ENCODE measurements at places on chromosomes 12 and 14. TPM values are rescaled to one million over a fixed set of nuclear protein-coding genes. Genes with fewer than 3 reads are reported as not detected.

Gene TAS2R42
- total RNA-seq = not detected

Gene SLC39A5
- 950 TPM for total RNA-seq

Gene CDK17
- total RNA-seq = 49.6 TPM

GRCh38 chr12:21852251-21852650 is 77.7 kb upstream of the KCNJ8 start:
- no peaks in the 10 kb centered on the region for H3K27me3 ChIP-seq
- no peaks in the 10 kb centered on the region for H3K36me3 ChIP-seq
- H3K27ac ChIP-seq = no peak overlapping the region
- DNase-seq = no peak

DNA sequence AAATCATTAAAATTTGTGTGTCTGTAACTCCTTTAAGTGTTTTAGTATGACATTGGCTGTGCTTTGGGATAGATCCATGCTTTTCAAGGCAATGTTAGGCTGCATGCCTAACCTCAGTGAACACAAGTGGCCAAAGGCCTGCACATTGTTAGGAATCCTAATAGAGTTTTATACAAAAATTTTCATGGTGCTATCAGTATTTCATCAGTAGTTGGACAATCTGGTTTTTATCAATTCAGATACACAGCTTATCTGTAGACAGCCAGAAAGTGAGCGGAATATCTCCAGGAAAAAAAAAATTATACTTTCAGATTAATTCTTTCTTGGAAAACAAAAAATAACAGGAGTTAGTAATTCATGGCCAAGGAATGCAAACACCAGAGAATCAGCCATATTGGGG is 324.0 kb upstream of the PDE3A start:
- no peaks in the 10 kb centered on the region for H3K27me3 ChIP-seq
- no peak for DNase-seq
- no peaks in the 10 kb centered on the region for H3K36me3 ChIP-seq
- no peaks in the 10 kb centered on the region for H3K4me1 ChIP-seq
- no peak overlapping the region for H3K4me3 ChIP-seq

DNA sequence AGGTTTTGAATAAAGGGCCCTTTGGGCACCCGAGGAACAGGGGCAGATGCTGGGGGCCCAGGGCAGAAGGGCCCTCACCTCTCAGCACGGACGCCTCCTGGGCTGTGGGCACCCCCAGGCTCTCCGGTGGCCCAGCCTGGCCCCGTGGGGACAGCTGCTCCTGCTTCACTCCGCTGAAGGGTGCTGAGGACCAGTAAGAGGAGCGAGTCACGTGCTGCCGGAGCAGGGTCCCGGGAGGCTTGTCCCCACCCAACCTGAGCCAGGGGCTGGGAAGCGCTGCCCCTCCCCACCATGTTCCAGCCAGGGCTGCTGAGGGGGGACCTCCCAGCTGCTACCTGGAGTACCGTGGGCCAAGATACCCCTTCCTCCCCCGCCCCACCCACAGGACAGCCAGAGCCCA is 59.5 kb downstream of the RFLNA start:
- H3K27me3 ChIP-seq = no peaks in the 10 kb centered on the region
- H3K4me3 ChIP-seq = no peak overlapping the region
- H3K4me1 ChIP-seq = peaks cover 3% of the 10 kb centered on the region
- no peak overlapping the region for H3K27ac ChIP-seq
- no peak for DNase-seq
- no peaks in the 10 kb centered on the region for H3K36me3 ChIP-seq

DNA sequence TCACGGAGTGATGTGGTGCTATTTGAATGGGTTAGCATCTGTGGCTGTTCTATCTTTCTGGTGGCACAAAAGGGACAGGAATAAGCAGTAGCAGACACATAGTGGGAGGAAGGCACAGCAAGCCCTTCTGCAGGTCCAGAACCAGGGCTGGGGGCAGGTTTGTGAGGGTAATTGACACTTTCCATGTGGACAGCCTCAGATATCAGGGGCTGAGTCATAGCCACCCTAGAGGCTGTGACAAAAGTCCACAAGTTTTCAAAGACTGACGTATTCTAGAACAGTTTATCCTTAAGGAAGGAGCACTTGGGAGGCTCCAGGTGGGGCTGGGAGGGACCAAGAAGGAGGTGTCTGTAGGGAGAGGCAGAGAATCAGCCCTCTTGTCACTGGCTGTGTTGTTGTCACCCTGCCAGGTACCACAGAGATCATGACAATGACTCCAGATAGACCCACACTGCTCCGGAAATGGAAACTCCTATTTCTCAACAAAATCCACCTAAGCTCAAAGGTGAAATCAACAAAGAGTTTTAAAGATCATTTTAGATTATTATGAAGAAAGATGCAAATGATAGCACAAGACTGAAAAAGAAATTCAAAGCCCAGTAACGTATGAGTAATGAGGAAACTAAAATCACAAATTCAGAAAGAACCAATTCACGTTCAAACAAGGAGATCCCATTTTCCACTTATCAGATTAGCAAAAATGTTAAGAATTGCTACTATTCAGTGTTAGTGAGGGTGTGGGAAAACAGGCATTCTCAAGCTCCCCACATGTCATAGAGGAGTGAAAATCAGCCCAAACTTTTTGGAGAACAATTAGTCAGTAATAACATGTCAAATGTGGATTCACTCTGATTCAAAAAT is 48.3 kb downstream of the NFKBIA start:
- H3K36me3 ChIP-seq = no peaks in the 10 kb centered on the region
- DNase-seq = peak; percentile 91
- H3K27ac ChIP-seq = peak overlapping the region; percentile 69
- H3K4me1 ChIP-seq = peaks cover 6% of the 10 kb centered on the region
- H3K27me3 ChIP-seq = no peaks in the 10 kb centered on the region
- no peak overlapping the region for H3K4me3 ChIP-seq

DNA sequence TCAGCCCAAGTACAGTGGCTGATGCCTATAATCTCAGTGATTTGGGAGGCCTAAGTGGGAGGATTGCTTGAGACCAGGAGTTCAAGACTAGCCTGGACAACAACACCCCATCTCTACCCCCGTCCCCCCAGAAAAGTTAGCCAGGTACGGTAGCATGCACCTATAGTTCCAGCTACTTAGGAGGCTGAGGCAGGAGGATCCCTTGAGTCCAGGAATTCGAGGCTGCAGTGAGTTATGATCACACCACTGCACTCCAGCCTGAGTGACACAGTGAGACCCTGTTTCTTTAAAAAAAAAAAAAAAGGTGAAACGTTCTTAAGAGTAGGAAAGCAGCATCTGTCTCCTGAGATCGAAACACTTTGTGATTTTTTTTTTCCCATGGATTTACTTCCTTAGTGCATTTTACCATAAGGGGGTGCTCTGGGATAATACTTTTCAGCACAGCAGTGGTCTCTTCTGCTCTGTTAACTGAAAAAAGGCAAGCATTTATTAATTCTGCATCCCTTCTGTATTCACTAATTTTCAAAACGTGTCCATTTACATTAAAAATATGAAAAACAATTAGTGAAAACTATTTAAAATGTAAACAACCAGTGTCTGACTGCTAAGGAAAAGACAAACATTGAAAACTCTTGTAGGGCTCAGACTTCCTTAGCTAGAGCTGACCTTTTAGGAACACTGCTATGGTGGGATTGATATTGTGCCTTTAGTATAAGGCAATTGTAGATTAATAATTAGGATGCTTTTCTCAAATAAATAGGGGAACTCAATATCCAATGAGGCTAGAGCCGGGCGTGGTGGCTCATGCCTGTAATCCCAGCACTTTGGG is 31.2 kb upstream of the USP44 start:
- H3K27ac ChIP-seq = no peak overlapping the region
- H3K4me3 ChIP-seq = no peak overlapping the region
- no peaks in the 10 kb centered on the region for H3K36me3 ChIP-seq

- H3K36me3 ChIP-seq = no peaks in the 10 kb centered on the region
- no peak overlapping the region for H3K4me3 ChIP-seq
- H3K27ac ChIP-seq = no peak overlapping the region
- no peaks in the 10 kb centered on the region for H3K27me3 ChIP-seq
- no peak for DNase-seq
Observed at GRCh38 chr12:122326586-122326985, 60.3 kb upstream of the VPS33A start.

DNA sequence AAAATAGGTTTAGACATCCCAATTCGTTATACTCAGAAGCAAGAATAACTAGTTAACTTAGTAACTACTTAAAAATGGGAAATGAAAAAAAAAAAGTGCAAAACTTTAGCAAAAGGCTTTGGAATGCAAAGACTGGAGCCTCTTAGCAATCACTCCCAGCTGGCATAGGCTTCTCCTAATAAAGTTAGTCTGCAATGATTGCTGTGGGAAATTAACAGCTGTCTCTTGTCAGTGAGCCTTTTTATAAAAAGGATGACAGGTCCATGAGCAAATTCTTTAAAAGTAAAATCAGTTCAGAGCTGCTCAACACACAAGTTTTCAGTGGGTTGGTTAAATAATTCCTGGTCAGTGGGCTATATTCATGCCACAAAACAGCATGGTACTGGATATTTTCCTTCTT is 7.4 kb upstream of the SYCP3 start:
- no peaks in the 10 kb centered on the region for H3K36me3 ChIP-seq
- no peak overlapping the region for H3K27ac ChIP-seq
- no peak overlapping the region for H3K4me3 ChIP-seq
- H3K27me3 ChIP-seq = no peaks in the 10 kb centered on the region
- no peaks in the 10 kb centered on the region for H3K4me1 ChIP-seq
- DNase-seq = no peak

GRCh38 chr12:68131867-68132414 is 27.6 kb downstream of the IFNG start:
- no peaks in the 10 kb centered on the region for H3K4me1 ChIP-seq
- H3K4me3 ChIP-seq = no peak overlapping the region
- H3K27me3 ChIP-seq = no peaks in the 10 kb centered on the region
- no peaks in the 10 kb centered on the region for H3K36me3 ChIP-seq
- H3K27ac ChIP-seq = no peak overlapping the region

- no peaks in the 10 kb centered on the region for H3K27me3 ChIP-seq
- H3K4me1 ChIP-seq = no peaks in the 10 kb centered on the region
- no peaks in the 10 kb centered on the region for H3K36me3 ChIP-seq
- DNase-seq = no peak
- no peak overlapping the region for H3K4me3 ChIP-seq
Observed at GRCh38 chr14:32304296-32304695, 24.8 kb upstream of the AKAP6 start.

- no peak overlapping the region for H3K4me3 ChIP-seq
- H3K36me3 ChIP-seq = no peaks in the 10 kb centered on the region
- H3K27me3 ChIP-seq = no peaks in the 10 kb centered on the region
- no peak for DNase-seq
- no peak overlapping the region for H3K27ac ChIP-seq
Observed at GRCh38 chr12:30155001-30155730, 371.4 kb upstream of the TMTC1 start.

DNA sequence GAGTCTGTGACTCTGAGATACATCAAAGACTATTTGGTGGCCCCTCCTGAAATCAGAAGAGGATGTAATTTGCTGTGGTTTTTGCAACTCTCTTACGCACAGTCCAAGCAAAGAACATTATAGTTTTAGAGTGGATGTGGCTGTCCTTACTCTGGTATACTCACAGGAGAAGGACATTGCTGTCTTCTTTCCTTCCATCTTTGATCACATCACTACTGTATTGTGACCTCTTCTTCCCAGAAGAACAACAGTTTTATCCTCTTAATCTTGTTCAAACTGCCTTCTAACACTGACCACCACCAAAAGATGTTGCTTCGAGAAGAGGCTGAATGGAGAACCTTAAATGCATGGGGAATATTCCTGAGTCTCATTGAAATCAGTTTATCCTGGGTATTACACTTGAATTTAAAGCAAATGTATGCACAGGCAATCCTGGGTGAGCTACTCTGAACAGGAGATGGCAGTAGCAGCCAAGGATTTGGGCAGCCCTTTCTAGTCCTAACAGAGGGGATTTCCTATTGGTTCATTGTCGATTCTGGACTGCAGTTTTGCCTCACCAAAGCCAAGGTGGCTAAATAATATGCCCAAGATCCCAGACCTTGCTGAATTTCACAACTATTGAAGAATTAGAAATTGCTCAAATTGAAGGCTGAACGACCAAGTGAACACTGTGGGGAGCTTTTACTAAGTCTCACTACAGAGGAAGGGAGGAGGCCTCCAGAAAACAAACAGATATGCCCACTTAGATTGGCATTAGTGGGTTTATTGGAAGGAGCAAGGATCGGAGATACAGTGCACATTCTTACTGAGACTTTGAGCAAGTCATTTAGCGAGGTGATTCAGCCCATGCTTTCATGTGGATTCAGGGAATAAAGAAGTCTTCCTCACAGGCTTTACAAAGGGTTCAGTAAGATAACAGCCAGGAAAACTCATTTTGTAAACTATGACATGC is 282.8 kb downstream of the PAWR start:
- H3K4me1 ChIP-seq = no peaks in the 10 kb centered on the region
- no peak overlapping the region for H3K27ac ChIP-seq
- H3K4me3 ChIP-seq = no peak overlapping the region
- H3K27me3 ChIP-seq = no peaks in the 10 kb centered on the region
- no peaks in the 10 kb centered on the region for H3K36me3 ChIP-seq
- DNase-seq = no peak

- no peak overlapping the region for H3K4me3 ChIP-seq
- no peak overlapping the region for H3K27ac ChIP-seq
- no peaks in the 10 kb centered on the region for H3K27me3 ChIP-seq
Observed at GRCh38 chr14:67852926-67853604, 33.5 kb downstream of the RAD51B start.

DNA sequence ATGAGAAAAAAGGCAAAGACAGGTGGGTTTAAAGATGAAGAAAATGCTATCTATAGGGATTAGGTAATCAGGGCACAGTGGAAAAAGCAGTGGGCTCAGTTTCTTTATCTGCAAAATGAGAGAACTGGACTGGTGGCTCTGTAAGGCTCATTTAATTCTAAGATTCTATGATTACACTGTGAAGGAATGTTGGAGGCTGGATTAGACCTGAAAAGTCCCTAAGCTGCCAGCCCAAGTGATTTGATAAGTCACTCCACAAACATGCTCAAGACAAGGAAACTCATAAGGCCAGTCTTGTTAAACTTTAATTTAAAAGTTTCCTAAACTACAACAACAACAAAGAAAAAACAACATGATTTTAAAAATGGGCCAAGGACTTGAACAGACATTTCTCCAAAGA is 75.1 kb downstream of the DCAF5 start:
- H3K4me1 ChIP-seq = no peaks in the 10 kb centered on the region
- DNase-seq = no peak
- no peak overlapping the region for H3K27ac ChIP-seq
- H3K27me3 ChIP-seq = no peaks in the 10 kb centered on the region

DNA sequence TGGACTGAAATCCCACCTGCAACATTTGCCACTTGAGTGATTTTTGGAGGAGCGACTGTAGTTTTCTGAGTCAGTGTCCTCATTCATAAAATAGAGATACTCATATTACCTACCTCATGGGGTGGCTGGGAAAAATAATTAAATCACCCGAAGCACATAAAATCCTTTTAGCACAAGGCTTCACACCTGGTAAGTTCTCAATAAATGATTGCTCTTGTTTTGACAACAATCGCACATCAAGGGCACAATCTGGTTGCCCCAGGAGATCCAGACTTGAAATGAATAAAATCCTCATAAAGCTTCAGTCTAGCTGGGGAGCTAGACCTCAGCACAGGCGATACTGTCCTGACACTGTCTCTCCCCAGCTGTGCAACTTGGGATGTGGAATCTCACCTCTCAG is 76.0 kb upstream of the CCDC60 start:
- no peaks in the 10 kb centered on the region for H3K27me3 ChIP-seq
- H3K36me3 ChIP-seq = no peaks in the 10 kb centered on the region
- no peaks in the 10 kb centered on the region for H3K4me1 ChIP-seq
